ENCODE measurements at places on chromosomes 4 and X.

DNA sequence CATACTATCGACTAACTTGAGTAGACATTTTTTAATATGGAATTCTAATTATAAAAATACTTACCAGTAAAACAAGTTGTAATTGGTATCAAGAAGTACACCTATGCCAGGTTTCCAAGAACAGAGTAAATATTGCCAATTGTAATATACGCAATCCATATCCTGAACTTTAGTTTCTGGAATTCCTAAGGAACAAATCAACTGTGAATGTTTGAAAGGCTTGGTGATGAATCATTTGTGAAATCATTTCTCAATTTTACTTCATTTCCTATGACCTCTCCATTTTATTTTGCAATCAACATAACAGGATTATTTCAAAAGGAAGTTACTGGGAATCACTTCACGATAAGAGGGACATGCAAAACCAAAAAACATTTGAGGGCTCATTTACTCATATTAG is 3.7 kb downstream of the IL13RA2 start:
- DNase-seq = no peak

GRCh38 chr4:38082424-38083385 is 122.5 kb downstream of the PTTG2 start:
- no peak for DNase-seq

GRCh38 chr4:172521248-172521647 is 647.4 kb upstream of the GALNT7 start:
- no peak for DNase-seq

- no peak for DNase-seq
These were observed 1.1 kb upstream of the SEL1L3 start for GRCh38 chr4:25863831-25864418.

DNA sequence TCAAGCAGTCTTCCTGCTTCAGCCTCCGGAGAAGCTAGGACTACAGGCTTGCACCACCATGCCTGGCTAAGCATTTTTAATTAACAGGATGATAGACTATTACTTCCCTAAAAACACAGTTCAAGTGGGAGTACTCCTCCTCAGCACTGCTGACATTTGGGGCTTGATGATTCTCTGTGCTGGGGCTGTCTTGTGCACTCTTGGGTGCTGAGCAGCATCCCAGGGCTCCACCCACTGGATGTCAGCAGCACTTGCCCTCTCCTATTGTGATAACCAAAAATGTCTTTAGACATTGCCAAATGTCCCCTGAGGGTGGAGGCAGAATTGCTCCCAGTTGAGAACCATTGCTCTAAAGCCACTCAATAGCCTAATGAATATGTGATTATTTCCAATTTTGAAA is 60.4 kb downstream of the CLCN4 start:
- DNase-seq = no peak

DNA sequence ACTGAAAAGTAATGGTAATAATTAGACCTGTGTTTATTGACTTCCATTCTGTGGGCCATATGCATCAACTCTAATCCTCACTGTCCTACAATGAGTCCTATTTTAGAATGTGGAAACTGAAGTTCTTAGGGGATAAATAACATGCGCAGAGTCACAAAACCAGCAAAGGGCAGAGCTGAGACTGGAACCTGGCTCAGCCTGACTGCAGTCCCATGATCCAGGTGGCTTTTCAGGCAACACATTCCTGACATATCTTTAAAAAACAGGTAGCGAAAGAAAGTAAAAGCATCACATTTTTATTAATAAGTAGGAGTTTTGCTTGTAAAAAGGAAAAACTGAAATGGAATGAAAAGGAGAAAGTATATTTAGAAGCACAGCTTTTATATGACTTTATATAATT is 34.7 kb upstream of the PRSS48 start:
- no peak for DNase-seq

DNA sequence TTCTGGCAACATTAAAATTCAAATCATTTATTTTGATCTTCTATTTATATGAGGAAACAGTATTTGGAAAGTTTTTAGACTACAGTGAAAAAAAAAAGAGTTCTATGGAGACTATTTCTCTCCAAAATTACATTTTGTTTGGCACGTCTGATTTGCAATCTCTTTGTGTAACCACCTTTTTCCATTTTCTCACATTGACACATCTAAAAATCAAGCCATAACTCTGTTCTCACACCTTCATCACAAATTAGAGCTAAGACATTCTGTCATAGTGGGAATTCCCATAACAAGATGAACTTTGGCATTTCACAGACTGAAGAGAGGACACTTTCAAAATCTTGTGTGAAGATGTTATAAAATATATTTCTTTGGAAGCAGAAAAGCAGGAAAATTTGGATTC is 468.9 kb downstream of the GRIA2 start:
- DNase-seq = no peak

GRCh38 chrX:103584596-103584995 is 719 bp upstream of the TCEAL4 start:
- no peak for DNase-seq

DNA sequence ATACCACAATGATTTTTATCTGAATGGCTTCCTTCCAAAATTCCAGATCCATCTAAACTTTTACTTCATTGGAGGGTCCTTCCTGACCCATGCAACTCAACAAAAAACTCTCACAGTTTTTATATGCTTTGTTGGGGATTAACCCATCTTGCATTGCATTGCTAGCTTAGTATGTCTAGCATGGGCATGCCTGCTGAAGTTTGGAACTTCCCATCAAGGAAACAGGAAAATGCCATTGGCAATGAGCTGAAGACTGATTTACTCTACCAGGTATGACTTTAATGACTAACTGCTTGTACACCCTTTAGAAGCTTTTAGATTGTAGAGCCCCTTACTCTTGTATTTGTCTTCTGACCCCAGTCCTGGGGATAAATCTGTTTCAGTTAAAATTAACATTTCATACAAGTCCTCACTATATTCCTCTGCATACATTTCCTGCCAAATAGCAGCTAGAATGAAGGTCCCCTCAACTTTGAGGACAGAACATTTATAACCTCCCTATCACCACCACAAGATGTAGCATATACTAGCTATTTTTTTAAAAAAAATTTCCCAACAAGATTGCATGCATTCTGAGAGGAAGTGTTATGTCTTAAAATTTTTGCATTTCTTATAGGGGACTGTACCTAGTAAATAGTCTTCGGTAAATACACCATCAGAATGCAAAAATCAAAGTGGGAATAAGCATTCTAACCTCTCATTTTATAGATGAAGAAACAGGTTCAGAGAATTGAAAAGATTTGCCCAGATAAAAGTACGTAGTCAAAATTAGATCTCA is 52.5 kb upstream of the ATXN3L start:
- no peak for DNase-seq

DNA sequence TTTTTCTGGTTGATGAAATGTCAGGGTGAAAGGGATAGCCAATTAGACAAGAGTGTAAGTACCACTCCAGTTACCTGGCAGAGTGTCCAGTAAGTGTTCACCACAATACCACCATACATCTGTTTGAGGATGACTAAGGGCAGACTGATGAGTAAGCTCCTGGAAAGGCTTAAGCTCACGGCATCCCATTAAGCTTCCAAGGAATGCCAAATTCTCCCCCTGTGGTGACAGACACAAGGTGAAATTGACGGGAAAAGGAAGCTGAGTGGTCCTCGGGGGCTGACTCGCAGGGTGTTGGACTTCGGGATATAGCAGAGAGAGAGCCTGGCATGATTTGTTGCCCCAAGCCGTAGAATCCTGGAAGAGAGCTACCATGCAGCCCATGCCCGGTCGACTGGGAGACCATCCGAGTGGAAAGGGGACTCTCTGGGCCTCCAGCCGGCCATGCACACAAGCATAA is 7.6 kb upstream of the BST1 start:
- no peak for DNase-seq

DNA sequence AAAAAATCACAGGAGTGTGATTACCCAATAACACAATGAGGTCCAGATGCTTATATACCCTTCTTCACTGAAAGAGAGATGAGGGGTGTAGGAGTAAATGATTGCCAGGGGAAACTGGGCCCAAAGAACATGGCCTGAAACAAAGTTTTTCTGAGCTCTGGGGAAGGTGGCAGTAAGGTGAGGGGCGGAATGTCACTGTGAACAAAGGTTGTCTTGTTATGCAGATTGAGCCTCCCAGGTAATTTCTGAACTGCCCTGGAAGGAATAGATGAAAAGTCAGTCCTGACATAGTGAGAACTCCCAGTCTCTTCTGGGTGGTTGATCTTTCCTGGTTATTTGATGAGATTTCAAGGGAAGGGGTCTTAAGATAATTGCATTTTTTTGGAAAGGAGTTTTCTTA is 2.5 kb upstream of the TMEM47 start:
- DNase-seq = no peak

DNA sequence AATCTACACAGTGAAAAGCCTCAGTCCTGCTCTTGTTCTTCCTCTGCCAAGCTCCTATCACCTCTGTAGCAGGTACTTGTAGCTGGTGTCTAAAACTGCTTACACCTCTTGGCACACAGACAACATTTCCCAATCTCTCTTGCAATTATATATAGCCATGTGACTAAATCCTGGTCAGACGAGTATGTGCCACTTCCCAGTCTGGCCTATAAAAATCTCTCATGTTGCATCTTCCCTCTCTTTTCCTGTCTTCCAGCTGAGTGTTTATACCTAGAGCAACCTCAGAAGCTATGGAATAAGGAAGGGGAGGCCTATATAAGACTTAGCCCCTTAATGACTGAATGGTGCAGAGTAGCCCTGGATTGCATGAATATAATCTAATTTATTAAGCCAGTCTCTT is 105.8 kb downstream of the RNF150 start:
- peak; percentile 69 for DNase-seq

DNA sequence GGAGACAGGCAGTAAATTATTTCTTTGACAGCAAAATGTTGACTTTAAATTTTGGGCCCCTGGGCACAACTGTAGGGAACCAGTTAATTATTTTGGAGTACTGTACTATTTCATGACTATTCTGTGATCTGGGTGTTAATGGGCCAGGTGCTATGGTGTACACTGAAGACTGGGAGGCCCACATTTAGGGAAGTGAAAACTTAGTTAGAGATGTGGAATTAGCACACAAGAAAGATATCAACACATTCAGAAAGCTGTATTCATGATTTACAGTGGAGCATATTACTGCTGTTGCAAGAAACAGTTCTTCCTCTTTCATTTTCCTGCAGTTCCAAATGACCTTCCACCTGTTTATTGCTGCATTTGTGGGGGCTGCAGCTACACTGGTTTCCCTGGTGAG is 12.4 kb downstream of the PLP1 start:
- no peak for DNase-seq

DNA sequence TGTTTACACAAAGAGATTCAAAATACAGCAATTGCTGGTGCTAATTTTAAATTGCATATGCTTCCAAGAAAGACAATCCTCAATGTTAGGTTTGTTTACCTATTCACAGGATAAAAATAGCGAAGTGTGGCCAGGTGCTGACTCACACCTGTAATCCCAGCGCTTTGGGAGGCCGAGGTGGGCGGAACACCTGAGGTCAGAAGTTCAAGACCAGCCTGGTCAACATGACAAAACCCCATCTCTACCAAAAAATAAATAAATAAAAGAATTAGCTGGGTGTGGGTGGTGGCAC is 77.7 kb downstream of the OPHN1 start:
- DNase-seq = peak; percentile 4

- no peak for DNase-seq
These were observed 14.8 kb upstream of the RTL5 start for GRCh38 chrX:72146527-72146926.

GRCh38 chrX:17592117-17592516 is 145.2 kb upstream of the SCML1 start:
- DNase-seq = no peak

- DNase-seq = no peak
These were observed 122.7 kb upstream of the DIPK2B start for GRCh38 chrX:45323387-45323786.

DNA sequence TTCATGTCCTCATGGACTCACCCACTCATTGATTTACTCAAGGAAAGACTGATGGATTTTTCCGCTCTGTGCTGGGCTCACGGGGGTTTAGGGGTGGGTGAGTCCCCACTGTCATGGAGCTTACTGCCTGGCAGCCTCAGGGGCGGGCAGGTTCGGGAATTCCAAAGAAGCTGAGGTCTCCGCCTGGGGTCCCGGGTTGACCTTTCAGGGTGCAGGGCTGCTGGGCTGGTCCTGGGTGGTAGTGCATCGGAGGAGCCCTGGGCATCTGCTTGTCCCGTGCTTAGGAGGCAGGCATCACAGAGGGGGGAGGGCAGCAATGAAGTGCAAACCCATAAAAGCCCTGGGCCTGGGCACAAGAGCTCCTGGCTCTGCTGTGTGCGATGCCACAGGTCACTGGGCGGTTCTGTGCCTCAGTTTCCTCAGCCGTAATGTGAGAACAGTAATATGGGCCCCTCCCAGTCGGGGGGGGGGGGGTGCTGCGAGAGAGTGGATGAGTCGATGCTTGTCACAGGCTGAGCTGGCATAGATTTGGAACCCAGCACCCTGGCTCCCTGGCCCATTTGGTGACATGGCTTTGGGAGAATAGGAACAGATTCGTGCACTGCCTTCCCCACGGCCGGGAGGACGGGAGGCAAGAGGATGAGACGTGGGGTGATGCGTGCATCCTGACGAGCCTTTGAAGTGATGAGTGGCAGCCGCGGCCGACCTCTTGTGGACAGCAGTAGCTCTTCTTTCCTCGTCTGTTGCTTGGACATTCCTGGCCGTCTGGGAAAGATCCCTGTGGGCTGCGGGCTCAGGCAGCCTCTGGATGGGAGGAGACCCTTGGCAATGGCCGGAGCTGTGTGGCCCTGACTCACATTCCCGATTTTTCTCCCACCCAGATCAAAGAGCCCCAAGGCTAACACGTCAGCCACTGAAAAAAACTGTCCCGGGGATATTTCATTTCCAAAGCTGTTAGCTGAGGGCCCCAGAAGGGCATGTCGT is 42.0 kb downstream of the PSAPL1 start:
- no peak for DNase-seq

GRCh38 chrX:31063114-31063513 is 8.7 kb downstream of the FTHL17 start:
- no peak for DNase-seq

DNA sequence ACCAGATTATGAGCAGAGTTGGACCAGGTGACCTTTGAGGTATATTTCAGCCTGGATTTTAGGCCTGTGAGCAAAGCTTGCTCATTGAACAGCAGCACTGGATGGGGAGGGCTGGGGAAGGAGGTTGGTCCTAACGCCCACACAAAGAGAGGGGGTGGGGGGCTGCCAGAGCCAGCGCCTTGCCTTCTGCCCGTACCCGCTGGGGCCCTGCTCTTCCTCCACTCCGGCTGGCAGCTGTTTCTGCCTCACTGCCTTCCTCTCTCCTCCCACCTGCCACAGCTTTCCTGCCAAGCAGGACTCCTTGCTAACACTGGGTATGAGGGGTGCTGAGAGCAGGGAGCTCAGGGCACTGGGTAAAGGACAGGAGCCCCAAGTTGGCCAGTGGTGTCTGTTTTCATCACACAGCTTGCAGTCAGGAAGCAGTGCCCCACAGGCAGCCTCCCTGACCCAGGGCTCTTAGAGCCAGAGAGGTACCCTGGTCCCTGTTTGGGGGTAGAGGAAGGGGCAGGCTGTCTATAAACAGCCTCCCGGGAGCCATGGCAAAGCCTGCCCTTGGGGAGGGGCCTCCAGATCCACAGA is 6.1 kb downstream of the NALF2 start:
- no peak for DNase-seq

DNA sequence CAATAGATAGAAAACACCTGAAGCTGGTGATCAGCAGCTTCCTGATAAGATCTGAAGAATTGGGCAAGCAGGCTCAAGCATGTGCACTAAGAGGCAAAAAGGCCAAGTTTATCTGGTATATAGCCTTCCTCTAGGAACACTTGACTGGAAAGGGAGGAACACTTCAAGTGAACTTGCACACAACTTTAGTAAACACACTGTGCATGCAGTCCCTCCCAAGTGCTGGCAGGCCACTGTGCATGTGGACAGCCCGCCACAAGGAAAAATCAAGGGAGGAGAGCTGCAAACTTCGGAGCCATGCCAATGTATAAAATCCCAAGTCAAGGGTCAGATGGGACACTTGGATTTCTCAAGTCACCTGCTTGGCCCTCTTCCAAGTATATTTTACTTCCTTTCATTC is 645.8 kb upstream of the NDST4 start:
- DNase-seq = no peak

All from T47D (cell line).